ENCODE measurements at places on chromosomes 1 and 21.
A peak's percentile ranks its signal among the peaks of the same experiment; 100 is the strongest.

- DNase-seq = no peak
These were observed 22.4 kb downstream of the TCP10L start for GRCh38 chr21:32562915-32563314.

- peak; percentile 33 for DNase-seq
These were observed at the start of gene KLHDC9 for GRCh38 chr1:161098210-161099068. TSS of gene KLHDC9 (plus strand) at chr1:161098361. CDS start at chr1:161098536, 175 bp downstream.

- DNase-seq = no peak
These were observed 20.9 kb downstream of the PTPRU start for GRCh38 chr1:29256979-29257804.

DNA sequence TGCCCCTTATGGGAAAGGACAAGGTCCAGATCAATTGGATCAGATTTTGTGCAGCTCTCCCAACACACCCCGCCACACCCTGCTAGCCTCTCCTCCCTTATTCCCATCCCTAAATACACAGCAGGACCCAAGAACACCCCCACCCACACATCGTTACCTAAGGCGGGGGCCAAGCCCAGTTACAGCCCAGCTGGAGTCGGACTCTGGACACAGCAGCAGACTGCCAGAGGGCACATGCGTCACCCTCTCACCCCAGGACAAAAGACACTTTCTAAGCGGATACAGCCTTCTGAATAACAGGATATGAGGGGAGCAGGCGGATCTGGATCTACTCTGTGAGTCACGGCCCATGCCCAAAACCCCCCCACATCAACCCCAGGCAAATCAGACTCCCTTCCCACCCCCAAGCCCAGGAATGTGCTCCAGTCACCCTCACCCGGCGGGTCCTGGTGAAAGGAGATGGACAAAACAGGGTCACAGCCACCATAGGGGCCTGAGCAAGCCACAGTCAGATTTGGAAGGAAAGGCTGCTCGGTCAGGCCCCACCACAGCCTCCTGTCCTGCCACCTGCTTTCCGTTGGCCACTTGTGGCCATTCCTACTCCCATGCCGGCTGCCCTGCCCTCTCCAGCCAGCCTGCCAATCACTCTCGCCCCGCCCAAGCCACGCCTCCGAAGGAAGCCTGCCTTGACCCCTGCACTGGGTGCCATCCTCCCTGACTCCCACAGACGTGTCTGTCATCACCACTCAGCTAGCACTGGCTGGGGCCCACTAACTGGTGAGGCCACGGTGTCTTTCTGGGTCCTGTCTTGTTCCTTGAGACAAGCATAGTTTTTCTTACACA, 4.0 kb downstream of the S100A16 start:
- DNase-seq = no peak

DNA sequence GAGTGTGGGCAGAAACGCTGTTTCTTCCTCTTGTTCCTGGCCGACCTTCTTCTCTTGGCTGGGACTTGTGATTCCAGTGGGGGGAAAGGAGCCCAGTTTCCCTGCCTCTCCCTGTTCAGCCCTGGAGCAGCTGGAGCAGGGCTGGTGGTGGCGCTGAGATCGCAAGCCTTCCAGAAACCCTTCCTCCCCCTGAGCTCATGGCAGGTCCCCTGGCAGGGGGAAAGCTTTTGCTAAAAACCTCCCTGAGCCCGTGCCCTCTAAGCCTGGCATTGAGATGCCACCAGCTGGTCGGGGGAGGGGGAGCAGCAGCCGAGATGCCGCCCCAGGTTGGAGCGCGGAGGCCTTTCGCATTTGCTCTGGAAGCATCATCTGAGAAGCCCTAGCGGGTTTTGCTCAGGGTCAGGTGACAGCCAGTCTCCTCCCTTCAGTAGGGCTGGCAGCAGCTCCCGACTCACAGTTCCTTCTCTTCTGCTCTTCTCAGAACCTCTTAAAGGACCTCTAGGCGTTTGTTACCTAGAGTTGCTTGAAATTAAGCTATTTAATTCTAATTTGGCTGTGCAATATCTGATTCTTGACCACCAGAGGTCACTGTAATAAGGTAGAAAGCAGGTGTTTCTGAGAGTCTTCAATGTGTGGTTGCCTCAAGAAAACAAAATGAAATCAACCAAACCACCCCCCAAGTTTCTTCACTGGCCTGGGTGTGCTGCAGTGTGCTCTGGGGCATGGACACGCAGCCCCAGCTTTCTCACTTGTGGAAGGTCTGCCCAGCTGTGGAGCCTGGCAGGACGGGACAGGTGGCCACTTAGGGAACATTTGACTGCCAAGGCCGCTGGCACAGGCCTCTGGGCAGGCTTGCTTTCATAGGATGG, 257.3 kb downstream of the CAMTA1 start:
- no peak for DNase-seq

DNA sequence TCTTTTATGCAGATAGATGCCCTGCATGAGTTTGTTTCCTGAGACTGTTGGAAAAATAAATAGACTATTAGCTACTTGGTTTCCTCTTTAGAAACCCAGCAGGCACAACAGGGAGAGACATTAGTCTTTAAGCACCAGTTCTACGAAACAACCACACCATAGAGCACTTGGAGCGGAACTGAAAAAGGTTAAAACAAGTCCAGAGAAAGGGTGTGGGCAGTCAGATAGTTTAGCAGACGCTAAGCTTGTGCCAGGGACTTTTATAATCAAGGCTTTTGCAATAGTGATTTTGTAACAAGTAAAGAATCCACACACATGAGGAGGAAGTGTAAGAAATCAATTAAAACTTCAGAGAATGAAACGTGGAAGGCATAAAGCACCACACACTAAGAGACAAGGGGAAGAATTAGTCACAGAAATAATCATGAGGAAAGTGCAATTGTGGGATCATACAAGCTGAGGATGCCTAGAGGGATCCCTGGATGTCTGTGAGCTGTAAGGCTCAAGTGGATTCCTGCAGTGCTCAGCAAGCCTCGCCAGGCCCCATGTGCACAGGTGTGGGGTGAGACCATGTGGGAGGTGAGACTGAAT, 37.8 kb upstream of the TLR5 start:
- DNase-seq = no peak

DNA sequence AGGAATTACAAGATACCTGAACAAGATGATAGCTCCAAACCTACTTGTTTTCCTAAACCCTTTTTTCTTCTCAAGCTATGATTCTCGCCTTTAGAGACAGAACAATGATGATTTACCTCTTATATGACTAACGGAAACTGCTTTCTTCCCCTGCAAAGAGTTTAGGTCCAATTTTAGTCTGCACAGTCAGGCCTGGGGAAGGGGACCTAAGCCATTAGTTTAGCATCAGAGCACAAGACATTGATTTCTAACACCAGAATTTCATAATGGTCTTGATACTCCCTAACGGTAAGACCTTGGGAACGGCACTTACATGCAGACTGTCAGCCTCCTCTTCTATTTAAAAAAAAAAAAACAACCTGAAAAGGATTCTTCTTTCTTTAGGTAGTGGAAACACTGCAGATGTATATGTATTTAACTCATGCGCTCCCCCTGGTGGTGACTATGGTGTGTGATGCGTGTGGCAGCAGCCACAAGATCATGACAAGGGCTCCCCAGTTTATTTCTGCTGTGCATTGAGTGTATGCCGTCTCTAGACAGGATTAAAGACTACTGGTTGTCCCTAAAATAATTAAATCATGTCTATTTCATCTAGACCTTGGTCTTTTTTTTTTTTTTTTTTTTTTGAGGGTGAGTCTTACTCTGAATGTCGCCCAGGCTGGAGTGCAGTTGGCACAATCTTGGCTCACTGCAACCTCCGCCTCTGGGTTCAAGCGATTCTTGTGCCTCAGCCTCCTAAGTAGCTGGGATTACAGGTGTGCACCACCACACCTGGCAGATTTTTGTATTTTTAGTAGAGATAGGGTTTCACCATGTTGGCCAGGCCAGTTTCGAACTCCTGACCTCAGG, 37.3 kb upstream of the TMEM222 start:
- DNase-seq = peak; percentile 83

DNA sequence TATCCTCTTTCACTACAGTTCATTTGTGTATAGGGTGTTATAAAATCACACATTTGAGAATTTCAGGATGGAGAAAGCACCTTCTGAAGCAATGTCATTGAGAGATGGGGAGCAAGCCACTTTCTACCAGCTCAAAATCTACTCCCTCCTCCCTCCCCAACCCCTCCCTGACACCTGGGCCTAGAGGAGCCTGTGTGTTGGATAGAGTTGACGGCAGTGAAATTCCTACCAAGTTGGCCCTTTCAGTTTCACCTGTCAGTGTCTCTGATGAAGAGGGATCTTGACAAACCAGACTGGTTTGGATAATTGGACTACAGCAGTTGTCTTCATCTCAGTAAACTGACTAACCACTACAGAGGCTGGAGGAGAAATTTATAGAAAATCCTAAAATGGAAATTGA, 125.0 kb upstream of the HOOK1 start:
- no peak for DNase-seq

DNA sequence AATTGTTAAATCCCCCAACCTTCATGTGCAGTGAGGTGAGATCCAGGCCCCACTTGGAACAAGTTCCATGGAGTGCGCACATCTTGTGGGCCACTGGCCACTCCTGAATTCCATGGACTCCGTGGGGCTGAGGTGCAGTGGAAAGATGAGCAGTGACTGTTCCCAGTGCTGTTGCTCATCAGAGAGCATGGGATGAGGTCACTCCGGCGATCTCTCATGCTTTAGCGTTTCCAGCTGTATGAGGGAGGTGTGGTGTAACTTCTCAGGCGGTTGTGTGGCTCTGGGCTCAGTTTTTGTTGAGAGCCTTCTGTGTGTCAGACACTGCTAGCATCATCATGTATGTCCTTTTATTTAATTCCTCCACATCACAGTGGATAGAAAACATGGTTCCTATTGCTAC, 96.2 kb downstream of the GALNT2 start:
- no peak for DNase-seq

DNA sequence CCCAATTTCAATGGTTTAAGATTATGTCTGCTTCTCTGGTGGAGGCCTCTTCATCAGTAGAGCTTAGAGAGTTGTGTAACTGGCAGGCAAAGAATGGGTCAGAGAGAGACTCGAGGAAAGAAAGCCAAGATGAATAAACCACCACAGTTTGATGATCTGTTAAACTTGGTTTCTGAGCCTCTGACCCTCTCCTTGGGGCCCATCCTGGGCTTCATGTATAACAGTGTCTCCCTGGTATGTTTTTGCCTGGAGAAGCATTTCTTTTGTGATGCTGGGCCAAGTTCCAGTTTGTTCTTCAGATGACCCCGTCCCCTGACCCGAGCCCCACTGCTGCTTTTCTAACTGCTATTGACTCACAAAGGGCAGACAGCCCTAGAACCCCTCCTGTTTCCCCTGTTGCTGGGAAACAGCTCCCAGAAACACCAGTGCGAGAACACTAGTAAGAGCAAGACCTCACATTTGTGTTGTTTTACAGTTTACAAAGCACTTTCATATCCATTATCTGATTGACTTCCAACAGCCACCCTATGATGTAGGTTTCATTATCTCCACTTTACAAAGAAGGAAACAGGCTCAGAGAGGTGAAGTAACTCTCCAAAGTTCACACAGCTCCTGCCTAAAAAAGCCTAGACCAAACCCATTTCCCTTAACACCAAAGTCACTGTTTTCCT, 9.0 kb downstream of the CD2 start:
- DNase-seq = no peak

DNA sequence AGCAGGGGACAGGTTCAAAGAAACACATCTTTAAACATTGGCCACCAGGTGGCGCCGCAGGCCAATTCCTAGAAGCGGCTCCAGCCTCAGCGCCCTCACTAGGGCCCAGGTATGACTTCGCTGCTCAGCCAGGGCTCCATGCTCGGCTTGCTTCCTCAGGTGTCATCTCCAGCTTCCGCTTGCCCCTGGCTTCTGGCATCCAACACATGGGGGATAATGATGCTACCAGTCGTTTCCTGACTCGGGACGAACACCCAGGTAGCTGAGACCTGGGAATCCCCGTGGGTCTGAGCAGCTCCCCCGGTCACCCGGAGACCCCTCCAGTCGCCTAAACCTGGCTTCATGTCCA, 8.5 kb upstream of the MEX3A start:
- peak; percentile 80 for DNase-seq

DNA sequence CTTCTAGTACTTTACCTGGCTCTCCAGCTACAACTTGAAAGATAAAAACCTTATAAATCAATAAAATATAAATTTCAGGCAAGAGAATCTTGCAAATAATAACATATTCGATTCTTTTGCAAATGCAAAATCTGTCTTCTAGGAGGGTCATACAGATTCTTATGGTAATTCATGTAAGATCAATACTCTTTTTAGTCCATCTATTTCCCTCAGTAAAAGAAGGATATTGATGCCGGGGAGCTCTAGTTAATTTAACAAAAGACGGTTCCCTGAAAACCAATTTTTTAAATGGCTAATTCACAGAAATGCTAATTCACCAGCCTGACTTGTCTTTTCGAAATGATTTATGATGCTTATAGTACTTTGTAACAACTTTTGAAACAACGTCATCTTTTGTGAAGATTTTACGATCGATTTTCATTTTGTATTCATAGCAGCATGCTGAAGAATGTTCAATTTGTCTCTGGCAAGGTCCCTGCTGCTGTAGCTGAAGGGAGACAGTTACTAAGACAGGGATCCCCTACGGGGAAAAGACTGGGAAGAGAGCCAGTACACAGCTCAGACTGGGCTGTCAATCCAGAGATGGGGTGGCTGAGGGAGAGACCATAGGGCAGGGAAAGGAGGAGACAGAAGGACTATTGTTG, 90.6 kb upstream of the SPAG17 start:
- DNase-seq = no peak

DNA sequence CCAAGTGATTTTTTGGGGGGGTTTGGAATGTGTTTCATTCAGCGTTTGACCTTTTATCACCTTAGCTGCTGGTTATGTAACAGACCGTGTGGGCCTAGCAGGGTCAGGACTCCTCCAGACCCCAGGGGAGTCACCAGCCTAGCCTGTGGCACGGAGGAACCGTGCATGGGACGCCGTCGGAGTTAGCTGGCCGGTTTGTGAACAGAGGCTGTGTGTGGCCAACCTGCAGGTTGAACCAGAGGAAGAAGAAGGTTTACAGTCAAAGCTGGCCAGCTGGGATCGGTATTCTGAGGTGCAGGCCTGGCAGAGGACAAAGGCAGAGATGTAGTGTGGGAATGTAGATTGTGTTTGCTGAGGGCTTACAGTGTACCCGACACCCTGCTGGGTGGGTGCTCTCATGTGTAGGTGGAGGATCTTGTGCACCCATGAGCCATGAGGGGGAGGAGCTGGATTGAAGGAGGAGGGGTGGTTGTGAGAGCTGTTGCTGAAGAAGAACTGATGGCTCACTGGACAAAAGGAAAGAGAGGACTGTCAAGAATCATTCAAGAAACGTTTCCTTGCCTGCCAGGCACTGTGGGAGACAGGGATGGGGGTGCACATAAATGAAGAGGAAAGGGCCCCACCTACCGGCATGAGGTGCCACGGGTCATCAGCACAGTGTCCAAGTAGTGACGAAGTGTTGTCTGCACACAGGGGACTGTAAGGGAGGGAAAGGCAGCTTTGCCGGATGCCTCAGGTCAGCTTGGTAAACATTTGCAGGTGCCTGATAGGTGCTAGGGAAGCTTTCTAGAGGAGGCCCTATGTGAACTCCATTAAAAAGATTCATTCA, 40.0 kb upstream of the PWP2 start:
- no peak for DNase-seq

DNA sequence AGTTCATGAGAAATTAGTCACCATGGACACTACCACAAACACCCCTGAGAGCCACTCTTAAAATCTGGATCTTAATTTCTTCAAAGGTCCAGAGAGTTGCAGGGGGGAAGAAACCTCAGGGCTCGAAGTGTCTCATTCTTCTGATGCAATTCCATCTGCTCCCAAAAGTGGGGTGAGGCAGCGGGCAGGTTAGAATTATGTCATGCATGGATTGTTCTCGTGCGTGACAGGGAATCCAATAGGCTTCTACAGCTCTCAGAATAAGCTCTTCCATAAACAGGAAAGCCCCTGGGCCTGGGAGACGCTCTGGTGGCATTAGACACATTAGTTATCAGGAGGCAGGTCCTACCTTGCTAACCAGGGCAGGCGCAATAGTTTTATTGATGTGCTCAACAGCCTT, 8.4 kb downstream of the ENO1 start:
- DNase-seq = no peak
